Esophagus muscularis mucosa (tissue), 4 donors: ENCODE measurements at places on chromosomes 6 and 20. TPM values are rescaled to one million over a fixed set of nuclear protein-coding genes. Genes with fewer than 3 reads are reported as not detected.

Gene C6orf120
- total RNA-seq = 25.3 TPM

- H3K4me1 ChIP-seq = peaks cover 31% of the 10 kb centered on the region
- H3K36me3 ChIP-seq = peaks cover 9% of the 10 kb centered on the region
- no peaks in the 10 kb centered on the region for H3K27me3 ChIP-seq
- peak overlapping the region; percentile 98 for H3K4me3 ChIP-seq
- no peak for DNase-seq
Measured at GRCh38 chr20:34557936-34558319, 590 bp upstream of the MAP1LC3A start.

- H3K27ac ChIP-seq = no peak overlapping the region
- no peak for DNase-seq
- no peaks in the 10 kb centered on the region for H3K36me3 ChIP-seq
- H3K4me1 ChIP-seq = peaks cover 21% of the 10 kb centered on the region
- H3K4me3 ChIP-seq = no peak overlapping the region
Measured at GRCh38 chr6:145836170-145836569, 21.6 kb upstream of the FBXO30 start.

DNA sequence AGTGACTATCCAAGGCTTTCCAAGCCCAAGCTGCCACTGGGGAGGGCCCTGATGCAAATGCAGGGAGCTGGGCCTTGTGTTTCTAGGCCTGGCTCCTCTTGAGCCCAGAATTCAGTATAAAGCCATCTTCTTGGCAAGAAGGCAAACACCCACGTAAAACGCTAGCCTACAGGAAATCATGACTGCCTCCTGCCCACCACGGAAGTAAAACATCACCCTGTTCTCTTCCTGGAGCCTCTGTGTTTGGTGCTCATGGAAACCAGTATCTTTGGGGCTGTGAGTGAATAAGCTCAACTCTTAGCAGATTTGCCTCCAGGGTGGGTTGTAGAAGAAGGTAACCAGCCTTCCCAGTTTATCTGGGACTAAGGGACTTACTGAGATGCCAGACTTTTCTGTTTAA lies 271.0 kb downstream of the ZNF217 start:
- H3K4me1 ChIP-seq = no peaks in the 10 kb centered on the region
- no peak for DNase-seq
- no peak overlapping the region for H3K4me3 ChIP-seq
- no peaks in the 10 kb centered on the region for H3K36me3 ChIP-seq
- no peaks in the 10 kb centered on the region for H3K27me3 ChIP-seq
- H3K27ac ChIP-seq = no peak overlapping the region

DNA sequence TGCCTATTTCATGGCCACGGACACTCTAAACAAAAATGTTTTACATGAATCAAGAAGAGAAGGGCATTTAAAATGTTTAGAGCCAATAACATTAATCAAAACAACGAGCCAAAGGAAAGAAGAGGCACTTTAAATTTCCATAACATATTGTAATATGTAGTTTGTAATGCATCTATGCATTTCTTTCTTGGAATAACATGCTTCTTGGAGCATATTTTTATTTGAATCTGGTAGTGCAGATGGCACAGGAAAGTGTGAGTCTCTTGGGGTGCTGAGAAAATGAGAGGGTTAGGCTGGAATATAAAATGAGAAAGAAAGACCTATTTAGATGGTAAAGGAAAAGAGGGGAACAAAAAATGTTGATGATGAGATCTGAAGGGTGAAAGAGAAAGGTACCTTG lies 305.4 kb downstream of the BTBD3 start:
- DNase-seq = no peak
- H3K27ac ChIP-seq = no peak overlapping the region
- no peaks in the 10 kb centered on the region for H3K27me3 ChIP-seq
- H3K4me3 ChIP-seq = no peak overlapping the region

Gene GNMT
- total RNA-seq = 3.6 TPM

Gene PAK5
- 0.06 TPM for total RNA-seq

DNA sequence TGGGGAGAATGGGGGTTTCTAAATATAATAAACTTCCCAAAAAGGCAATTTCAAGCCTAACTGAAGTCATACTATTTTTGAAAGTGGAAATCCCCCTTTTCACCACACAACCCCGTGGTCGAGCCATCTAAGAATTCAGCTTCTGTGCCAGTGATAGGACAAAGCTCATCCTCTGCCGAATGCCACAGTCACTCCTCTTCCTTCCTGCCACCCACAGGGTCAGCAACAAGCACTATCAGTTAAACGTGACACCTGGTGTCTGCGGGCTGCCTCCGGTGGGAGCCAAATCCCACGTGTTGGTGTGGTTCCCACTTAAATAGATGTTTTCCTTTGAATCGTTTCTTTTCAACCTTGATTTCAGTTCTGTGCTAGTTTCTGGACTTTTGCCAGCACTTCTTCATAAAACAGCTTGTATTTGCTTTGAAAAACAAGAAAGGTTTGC lies 60.7 kb downstream of the TNFAIP3 start:
- no peaks in the 10 kb centered on the region for H3K27me3 ChIP-seq
- H3K4me3 ChIP-seq = peak overlapping the region; percentile 10
- H3K36me3 ChIP-seq = no peaks in the 10 kb centered on the region

DNA sequence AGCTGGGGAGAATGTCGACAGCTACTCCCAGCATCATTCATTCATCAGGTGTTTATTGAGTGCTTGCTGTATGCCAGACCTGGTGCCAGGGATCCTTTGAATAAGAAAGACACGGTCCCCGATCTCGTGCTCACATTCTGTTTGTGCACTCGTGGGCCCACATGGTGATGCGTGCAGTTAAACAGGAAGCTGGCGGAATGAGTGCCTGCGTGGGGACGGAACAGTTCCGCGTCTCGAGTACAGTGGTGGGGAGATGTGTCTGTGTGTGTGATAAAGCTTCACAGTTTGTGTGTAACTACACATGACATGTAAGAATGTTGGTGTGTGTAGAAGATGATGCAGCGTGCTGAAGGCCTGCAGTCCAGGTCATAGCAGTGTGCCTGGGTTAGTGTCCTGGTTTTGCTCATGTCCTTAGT lies 6.5 kb downstream of the RBM38 start:
- H3K36me3 ChIP-seq = peaks cover 64% of the 10 kb centered on the region
- no peaks in the 10 kb centered on the region for H3K27me3 ChIP-seq
- peak overlapping the region; percentile 95 for H3K27ac ChIP-seq
- peak overlapping the region; percentile 17 for H3K4me3 ChIP-seq

Gene LGSN
- not detected for total RNA-seq
